ENCODE measurements at places on chromosomes 2 and 18.

GRCh38 chr2:230648356-230648755, 64.3 kb upstream of the CAB39 start:
- DNase-seq, result no peak

DNA sequence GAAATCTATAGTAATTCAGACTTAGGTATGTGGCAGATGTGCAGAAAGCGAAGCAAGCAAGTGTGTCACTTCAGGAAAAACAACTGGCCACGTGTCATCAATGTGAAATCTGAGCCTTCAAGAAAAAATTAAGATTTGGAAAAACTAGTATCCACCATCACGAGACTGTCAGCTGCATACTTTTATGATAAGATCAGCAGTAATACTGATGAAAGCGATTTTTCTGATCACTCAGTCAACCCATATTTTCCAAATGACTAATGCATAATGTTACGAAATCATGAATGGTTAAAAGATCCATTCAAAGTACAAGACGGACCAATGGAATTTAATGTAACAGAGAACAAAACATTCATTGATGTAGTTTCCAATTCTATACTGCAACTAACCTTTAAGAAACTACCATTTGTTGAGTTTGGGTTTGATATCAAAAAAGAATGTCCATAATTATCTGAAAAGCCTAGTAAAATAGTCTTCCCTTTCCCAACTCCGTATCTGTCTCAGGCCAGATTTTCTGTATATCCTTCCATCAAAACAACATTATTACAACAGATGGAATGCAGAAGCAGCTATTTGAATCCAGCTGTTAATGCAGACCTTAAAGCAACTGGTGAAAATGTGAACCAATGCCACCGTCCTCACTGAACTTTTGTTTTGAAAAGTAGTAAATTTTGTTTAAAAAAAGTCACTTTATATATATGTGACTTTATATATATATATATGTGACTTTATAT, 17.0 kb upstream of the BCL2 start:
- no peak for DNase-seq

GRCh38 chr2:107025869-107026380, 140.0 kb upstream of the ST6GAL2 start:
- DNase-seq, result no peak

- DNase-seq, result no peak
Observed at GRCh38 chr2:1694371-1695271, 49.7 kb downstream of the PXDN start.

DNA sequence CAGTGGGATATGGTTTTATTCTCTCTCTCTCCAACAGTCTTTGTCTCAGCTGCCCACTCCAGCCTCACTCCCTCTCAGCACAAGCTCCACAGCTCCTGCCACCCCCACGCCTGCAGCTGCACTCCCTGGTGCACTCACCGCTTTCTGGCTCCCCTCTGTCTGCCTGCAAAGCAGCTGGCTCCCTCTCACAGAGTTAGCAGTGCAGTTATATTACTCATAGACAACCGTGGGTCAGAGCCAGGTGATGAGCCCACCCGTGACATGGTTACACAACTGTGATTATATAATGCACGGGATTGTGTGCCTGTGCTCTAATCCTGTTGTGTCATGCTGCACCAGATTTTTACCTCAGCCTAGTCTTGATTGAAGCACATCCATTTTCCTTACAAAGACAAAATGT, 276.9 kb upstream of the CHAC2 start:
- DNase-seq, result no peak

DNA sequence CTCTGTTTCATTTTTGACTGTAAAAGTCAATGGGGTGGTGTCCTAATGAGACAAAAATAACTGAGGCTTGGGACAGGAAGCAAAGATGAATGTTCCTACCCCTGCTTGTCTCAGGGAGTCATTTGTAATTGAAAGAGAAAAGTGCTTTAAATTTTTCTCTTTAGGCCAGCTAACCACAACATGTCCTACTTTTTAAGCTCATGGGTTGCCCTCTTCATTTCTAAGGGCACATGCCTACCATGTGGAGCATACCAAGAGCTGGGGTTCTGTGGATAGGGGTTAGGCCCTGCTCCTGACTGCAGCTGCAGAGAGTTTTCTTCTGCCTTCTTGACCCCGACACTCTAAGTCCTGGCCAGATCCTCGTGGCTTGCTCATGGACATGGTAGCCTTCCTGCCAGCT, 96.8 kb upstream of the ARL4C start:
- no peak for DNase-seq

DNA sequence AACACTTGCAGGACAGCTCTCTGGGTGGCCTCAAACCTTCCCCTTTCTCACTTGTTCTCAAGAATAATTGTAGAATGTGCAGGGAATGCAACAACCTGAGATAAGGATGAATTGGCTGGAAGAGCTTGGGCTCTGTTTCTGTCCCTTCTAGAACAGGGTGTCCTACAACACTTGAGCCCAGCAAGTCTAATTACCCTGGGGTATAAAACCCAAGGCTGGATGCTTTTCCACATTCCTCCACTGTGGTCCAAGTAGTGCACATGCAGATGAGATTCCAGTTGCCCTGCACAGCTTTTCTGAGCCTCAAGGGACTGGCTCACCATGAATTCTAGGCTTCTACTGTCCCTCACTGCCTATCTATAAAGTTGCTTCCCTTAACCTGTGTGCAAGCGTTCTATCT, 140.8 kb upstream of the SPATS2L start:
- DNase-seq, result no peak

DNA sequence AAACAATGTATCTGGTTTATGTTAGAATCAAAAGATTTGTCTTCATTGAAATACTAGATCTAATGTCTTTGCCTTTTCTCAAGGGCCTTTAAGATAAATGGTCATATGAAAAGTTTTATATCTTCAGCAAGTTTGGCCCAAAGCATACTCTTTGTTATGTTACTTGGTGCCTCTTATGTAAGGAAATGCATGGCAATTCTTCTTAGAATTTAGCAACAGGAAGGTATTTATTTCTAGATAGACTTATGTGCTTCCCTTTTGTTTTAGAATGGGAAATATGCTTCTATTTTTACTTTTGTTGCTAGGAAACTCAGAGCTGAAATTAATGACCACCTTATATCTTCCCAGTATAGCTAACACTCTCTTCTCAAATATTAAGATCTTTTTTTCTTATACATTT, 117.4 kb upstream of the DLX2 start:
- DNase-seq, result no peak

DNA sequence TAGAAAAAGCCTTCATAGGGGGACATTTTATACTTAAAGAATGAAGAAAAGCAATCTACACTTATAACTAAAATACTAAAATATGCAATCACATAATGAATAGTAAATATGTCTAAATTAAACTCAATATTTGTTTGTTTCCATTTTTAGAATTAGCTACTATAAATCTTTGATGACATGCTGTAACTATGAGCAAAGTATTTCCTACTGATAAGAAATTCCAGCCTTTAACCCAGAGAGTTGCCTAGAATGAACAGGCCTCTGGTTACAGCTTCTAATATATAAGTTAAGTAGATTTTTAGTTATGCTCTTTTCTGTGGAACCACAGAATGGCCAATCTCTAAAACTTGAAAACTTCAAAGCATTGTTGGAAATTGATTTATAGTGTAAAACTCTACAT, 1465.6 kb upstream of the ZEB2 start:
- no peak for DNase-seq

DNA sequence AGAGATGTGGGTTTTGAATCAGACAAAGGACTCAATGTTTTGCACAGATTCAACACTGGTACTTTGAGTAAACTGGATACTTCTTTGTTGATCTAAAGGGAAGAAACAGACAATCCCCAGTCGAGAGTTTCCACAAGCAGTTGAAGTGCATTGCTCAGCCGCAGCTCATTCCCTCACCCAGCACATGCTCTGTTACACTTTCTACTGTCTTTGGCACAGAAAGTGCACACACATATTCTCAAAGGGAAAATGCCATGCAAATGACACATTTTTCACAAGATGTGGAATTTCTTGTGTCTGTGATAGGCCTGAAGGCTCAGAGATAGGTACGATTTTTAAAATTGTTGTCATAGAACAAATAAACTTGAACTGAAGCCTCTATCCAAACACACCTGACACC, 258.9 kb upstream of the TRIB2 start:
- no peak for DNase-seq

DNA sequence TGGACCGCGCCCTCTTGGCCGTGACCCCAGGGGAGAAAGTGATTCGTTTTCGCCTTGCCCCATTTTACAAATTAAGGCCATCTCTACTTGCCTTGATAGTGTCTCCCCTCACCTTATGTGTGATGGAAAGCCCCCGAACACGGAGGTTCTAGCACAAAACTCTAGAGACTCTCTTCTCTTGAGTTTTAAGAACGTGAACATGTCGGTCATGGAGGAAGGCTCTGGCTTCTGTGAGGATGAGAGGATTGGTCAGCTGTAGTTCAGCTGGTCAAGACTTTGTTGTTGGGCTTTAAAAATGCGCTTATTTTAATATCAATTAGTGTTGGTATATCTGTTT, 828 bp downstream of the DYNC1I2 start:
- DNase-seq, result no peak

DNA sequence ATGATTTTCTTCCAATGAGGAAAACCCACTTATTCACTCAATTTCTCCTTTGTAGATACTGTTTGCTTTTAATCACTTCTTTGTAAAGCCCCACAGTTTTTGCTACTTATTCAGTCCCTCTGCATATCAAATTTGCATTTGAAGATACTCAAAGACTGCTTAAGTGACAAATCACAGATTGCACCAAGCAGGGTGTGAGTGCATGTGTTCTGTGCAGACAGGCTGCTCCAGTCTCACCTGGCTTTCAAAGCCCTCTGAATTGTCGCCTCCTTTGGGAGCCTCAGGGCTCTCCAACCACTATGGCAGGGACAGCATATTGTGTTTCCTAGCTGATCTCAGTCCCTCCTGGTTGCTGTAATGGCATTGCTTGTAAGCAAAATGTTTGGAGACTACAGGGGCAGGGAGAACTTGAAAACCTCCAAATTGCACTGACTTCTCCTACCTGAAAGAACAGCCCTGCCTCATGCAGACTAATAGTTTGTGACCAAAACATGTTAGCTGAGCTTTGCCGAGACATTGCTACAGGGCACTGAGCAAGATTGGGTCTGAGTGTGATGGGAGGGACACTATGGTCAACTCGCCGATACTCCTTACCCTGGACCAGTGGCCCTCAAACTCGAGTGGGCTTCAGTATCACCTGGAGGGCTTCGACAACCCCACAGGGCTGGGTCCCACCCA, 96.8 kb downstream of the POLE4 start:
- DNase-seq, result no peak

- DNase-seq, result no peak
Observed at GRCh38 chr2:58407487-58407886, 166.4 kb upstream of the FANCL start.

DNA sequence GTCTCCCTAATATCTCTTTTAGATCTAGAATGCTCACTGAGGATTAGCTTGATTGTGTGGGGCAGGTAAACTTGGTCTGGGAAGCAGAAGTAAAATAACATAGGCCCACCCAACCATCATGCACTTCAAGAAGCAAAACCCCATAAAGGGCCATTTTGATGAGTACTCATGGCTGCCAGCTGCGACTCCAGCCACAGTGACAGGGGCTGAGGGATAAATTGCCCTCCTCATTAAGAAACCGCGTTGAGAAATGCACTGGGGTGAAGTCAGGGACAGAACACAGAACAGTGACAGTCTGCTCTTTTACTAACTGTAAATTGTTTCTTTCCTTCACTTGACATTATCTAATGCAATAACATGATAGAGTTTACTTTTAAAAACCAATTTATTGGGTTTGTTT, 60.2 kb downstream of the RND3 start:
- no peak for DNase-seq
